Activated T-cell treated with anti-CD3 and anti-CD28 coated beads, Interleukin-2, amount 50 U/mL, for 1 hour (primary cell): ENCODE measurements at places on chromosomes 7 and 10.

GRCh38 chr7:142886866-142887265 lies 1.3 kb upstream of the TRPV6 start:
- no peak for DNase-seq

DNA sequence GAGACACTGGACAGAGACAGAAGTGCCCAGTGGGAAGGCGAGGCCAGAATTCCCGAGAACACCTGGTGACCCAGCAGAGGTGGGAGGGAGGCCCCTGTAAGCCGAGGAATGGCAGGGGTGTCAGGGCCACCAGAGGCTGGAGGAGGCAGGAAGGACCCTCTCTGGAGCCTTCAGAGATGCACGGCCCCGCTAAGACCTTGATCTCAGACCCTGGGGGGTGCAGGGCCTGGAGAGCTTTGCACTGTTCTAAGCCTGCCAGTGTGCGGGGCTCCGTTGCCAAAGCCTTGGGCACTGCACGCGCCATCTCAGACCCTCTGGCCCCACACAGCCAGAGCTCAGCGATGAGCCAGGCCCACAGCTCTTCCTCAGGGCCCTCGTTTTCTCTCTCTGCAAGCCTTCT lies 557.1 kb downstream of the PTPRN2 start:
- DNase-seq = no peak

GRCh38 chr7:5231811-5232484 lies 41.9 kb downstream of the WIPI2 start:
- no peak for DNase-seq

DNA sequence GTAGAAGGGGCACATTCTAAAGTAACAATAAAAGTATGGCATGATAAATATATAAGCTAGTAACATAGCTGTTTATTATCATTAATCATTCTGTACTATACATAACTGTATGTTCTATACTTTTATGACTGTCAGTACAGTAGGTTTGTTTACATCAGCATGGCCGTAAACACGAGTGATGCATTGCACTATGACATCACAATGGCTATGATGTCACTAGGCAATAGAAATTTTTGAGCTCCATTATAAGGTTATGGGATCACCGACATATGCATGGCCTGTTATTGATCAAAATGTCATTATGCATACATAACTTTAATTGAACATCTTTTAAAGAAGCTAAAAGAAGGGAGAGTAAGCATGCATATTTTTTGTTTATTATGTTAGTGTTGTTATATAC lies 200.1 kb upstream of the SHH start:
- DNase-seq = no peak
